ENCODE measurements at places on chromosomes 6 and 20.
A peak's percentile ranks its signal among the peaks of the same experiment; 100 is the strongest.

DNA sequence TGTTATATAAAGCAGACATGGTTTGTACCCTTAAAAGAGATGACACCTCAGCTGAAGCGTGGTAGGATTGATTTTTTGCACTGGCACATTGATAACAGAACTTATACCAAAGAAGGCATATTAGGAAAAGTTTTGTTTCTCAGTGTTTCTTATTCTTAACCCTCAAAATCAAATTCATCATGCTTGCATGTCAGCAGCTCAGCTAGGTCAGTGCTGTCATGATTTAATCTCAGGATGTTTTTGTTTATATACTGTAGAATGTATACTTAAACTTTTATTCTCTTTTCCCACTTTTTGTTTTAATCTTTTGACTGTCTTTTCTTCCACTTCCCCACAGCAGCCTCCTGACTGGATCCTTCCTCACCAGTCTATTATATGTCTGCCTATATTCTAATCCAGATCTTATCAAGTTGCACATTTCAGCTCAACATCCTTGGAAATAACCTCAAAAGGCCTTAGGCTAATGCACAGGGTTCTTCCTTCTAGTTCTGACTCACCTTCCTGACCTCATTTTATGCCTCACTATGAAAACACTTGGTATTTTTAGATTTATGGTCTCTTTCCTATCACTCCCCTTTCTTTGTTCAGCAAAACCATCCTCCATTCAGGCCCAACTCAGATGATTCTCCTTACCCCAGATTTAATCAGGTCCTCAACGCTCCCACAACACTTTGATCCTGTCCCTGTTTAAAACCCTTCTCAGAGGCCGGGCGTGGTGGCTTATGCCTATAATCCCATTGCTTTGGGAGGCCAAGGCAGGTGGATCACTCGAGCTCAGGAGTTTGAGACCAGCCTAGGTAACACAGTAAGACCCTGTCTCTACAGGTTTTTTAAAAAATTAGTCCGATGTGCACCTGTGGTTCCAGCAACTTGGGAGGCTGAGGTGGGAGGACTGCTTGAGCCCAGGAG lies 7.2 kb downstream of the HEBP2 start:
- no peaks in the 10 kb centered on the region for H3K4me1 ChIP-seq
- no peak overlapping the region for H3K4me3 ChIP-seq
- peaks cover 39% of the 10 kb centered on the region for H3K36me3 ChIP-seq
- H3K27me3 ChIP-seq, result no peaks in the 10 kb centered on the region

DNA sequence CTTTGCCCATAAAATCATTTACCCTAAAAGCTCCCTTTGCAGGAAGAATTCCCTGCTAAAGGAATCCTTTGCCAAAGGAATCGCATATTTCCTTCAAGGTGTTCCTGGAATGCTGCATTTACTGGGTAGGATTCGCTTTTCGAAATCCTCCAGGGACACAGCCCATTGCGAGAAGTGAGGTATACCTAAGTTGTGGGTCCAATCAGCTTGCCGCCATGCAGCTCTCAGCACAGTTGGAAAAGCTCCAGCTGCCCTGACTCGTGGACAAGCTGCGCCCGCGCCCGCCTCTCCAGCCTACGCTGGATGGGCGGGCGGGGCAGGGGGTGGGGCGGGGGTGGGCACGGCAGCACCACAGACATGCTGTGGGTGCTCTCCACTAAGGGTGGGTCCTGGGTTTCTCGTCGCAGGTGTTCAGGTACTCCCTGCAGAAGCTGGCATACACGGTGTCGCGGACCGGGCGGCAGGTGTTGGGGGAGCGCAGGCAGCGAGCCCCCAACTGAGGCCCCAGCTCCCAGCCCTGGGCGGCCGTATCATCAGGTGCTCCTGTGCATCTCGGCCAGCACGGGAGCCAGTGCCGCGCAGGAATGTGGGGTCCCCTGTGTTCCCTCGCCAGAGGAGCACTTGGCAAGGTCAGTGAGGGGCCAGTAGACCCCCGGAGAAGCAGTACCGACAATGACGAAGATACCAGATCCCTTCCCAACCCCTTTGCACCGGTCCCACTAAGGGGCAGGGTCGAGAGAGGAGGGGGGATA lies 1.4 kb downstream of the NNAT start:
- H3K4me3 ChIP-seq, result no peak overlapping the region
- H3K4me1 ChIP-seq, result peaks cover 59% of the 10 kb centered on the region
- H3K27ac ChIP-seq, result peak overlapping the region; percentile 99
- peaks cover 4% of the 10 kb centered on the region for H3K36me3 ChIP-seq
- H3K27me3 ChIP-seq, result no peaks in the 10 kb centered on the region

DNA sequence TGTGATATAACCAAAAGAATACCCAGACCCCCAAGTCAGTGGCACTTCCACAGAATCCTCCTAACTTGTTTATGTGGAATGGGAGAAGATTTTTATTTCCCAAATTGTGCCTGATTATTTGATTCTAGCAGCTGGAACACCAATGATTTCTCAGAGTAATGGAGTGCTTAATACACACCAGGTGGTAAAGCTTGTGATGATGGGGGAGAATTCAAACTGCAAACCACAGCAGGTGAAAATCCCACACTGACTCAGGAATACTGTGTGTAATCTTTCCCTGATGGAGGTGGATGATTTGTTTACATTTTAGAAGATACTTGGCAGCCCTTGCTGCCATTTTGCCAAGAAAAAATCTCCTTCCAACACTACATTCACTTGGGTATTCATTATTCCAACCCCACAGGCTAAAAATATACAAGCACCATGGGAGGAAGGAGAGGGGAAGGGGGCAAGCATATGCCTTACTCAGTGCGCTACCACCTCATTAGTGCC lies 212.7 kb upstream of the PLN start:
- H3K4me1 ChIP-seq, result no peaks in the 10 kb centered on the region
- DNase-seq, result no peak
- no peak overlapping the region for H3K4me3 ChIP-seq

DNA sequence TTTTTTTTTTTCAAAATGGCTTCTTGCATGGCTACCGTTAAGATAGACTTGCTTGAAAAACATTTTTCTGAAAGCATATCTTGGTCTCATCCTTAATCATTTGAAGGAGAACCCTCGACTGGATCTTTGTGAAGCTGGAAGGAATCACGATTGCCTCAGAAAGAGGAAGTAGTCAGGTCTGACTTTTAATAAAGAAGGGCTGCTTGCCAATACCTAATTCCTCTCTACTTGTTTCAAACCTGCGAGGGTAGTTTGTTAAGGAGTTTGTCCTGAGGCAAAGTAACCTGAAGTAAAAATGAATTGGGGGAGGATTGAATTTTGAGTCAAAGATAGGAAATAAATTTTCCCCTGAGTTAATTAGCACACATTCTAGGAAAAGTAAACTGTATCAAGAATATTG lies 288.1 kb upstream of the MAP3K7 start:
- no peak overlapping the region for H3K4me3 ChIP-seq
- no peaks in the 10 kb centered on the region for H3K4me1 ChIP-seq
- H3K27me3 ChIP-seq, result no peaks in the 10 kb centered on the region

DNA sequence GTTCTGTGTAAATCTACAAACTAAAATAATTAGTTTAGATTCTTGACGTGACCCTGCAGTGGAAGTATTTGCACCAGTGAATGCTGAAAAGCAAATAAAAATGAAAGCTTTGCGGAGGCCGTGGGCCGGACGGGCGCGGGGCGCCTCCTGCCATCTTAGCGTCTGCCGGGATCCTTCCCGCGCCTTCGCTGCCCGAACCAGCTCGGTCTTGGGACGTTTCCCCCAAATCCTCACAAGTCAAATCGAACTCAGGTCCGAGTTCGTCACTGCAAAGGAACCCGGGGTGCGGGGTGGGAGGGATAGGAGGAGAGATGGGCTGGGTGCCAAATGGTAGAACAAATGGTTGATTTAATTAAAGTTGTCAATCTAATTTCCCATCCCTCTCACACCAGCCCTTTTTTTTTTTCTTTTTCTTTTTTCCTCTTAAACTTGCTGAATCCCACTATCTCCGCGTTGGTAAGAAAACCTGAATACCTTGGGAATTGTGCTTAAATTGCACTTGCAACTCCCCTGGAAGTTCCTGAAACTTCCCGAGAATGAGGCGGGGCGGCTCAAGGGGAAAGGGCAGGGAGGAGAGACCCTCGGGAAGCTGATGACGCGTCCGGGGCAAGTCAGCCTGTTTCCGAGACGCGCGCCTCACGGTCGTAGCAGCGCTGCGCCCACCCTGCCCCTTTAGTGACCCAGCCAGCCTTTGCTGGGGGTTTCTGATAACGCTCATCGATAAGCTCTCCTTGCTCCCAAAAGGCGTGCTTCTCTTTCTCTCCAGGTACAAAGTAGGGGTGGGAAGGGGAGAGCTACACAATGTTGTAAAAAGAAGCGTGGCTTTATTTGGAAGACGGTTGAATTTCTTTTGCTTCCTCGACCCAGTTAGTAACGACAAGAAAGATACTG lies 1.8 kb downstream of the GJA1 start:
- H3K27ac ChIP-seq, result peak overlapping the region; percentile 74
- peak; percentile 14 for DNase-seq
- peaks cover 3% of the 10 kb centered on the region for H3K4me1 ChIP-seq

DNA sequence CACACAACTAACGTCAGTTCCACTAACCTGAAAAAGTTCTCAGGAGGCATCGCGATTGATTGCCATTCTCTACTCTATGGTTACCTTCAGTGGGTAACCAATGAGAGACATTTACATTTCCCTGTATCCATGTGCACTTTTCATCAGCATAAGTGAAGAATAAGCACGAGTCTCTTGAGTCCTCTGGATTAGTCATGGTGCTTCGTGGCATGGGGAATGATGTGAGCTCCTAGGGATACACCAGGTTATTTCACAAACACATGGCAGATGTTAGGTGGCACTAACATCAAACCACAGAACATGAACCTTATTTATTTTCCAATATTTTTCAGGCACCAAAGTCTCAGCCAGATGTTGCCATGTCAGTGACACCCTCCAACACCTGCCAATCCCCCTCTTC lies 64.0 kb downstream of the FYN start:
- no peaks in the 10 kb centered on the region for H3K27me3 ChIP-seq
- H3K36me3 ChIP-seq, result no peaks in the 10 kb centered on the region
- H3K27ac ChIP-seq, result no peak overlapping the region
- no peak for DNase-seq
- H3K4me3 ChIP-seq, result no peak overlapping the region
- H3K4me1 ChIP-seq, result peaks cover 11% of the 10 kb centered on the region

DNA sequence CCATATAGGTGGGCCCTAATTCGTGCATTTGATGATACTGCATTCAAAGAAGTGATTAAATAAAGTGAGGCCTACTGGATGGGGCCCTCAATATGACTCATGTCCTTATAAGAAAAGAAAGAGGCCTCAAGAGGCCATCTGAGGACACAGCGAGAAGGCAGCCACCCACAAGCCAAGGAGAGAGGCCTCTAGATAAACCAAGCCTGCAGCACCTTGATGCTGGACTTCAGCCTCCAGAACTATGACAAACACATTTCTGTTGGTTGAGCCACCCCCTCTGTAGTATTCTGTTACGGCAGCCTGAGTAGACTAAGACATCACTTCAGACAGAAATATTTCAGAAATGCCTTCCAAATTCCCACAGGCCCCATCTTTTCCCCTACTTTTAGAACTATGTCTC lies 82.5 kb upstream of the PLEKHG1 start:
- H3K36me3 ChIP-seq, result no peaks in the 10 kb centered on the region
- no peak overlapping the region for H3K4me3 ChIP-seq
- H3K27me3 ChIP-seq, result no peaks in the 10 kb centered on the region
- no peak overlapping the region for H3K27ac ChIP-seq
- no peaks in the 10 kb centered on the region for H3K4me1 ChIP-seq

DNA sequence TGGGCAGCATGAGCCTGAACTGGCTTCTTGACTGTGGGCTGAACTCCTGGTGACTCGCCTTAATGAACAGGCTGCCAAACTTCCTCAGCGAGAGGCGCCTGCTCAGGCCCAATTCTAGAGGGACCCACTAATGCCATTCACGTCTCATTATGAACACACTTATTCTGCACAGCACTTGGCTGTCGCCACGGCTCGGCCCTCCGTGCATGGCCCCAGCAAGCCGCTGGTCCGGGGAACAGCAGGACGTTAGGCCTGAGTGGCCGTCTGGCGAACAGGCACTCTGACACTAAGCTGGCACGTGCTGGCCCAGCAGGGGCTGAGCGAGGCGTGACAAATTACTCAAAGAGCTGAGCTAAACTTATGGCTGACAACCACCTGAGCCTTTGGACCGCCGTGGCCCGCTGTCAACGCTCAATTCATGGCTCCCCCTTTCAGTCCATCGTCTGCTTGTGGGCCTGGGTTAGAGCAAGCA lies 45.9 kb downstream of the INSM1 start:
- no peak for DNase-seq
- no peaks in the 10 kb centered on the region for H3K27me3 ChIP-seq
- H3K4me1 ChIP-seq, result no peaks in the 10 kb centered on the region
- H3K27ac ChIP-seq, result no peak overlapping the region
- no peaks in the 10 kb centered on the region for H3K36me3 ChIP-seq
- H3K4me3 ChIP-seq, result no peak overlapping the region

- H3K4me3 ChIP-seq, result no peak overlapping the region
- H3K4me1 ChIP-seq, result peaks cover 5% of the 10 kb centered on the region
- no peaks in the 10 kb centered on the region for H3K36me3 ChIP-seq
- H3K27me3 ChIP-seq, result no peaks in the 10 kb centered on the region
These were observed 108.5 kb upstream of the KCNK16 start for GRCh38 chr6:39430871-39431523.

- H3K27ac ChIP-seq, result no peak overlapping the region
- H3K36me3 ChIP-seq, result no peaks in the 10 kb centered on the region
- no peak overlapping the region for H3K4me3 ChIP-seq
- no peak for DNase-seq
- no peaks in the 10 kb centered on the region for H3K27me3 ChIP-seq
- no peaks in the 10 kb centered on the region for H3K4me1 ChIP-seq
These were observed 177.7 kb downstream of the MRPL14 start for GRCh38 chr6:43949551-43949991.

GRCh38 chr6:130215526-130215925 lies 7.2 kb downstream of the SAMD3 start:
- H3K27me3 ChIP-seq, result no peaks in the 10 kb centered on the region
- H3K4me1 ChIP-seq, result no peaks in the 10 kb centered on the region
- no peaks in the 10 kb centered on the region for H3K36me3 ChIP-seq
- DNase-seq, result no peak
- H3K4me3 ChIP-seq, result no peak overlapping the region

DNA sequence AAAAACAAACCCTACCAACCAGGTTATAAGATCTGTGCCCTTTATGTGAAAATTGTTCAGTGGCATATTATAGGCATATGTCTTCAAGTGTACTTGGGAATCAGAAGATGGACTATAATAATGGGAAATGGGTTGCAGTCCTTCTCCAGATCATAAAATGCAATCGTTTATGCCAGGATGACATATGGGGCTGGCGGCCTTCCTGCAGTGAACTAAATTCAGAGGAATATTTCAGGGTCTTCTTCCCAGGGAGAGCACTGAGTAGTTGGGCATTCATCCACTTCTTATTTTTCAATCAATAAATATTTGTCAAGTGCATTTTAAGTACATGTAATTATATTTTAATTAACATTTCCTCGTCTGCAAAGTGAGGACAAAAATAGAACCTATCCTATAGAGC lies 176.2 kb upstream of the CNR1 start:
- H3K27me3 ChIP-seq, result no peaks in the 10 kb centered on the region
- H3K36me3 ChIP-seq, result no peaks in the 10 kb centered on the region
- H3K4me3 ChIP-seq, result no peak overlapping the region
- no peaks in the 10 kb centered on the region for H3K4me1 ChIP-seq
- no peak for DNase-seq
- no peak overlapping the region for H3K27ac ChIP-seq
